ENCODE measurements at places on chromosomes 5 and 9.

DNA sequence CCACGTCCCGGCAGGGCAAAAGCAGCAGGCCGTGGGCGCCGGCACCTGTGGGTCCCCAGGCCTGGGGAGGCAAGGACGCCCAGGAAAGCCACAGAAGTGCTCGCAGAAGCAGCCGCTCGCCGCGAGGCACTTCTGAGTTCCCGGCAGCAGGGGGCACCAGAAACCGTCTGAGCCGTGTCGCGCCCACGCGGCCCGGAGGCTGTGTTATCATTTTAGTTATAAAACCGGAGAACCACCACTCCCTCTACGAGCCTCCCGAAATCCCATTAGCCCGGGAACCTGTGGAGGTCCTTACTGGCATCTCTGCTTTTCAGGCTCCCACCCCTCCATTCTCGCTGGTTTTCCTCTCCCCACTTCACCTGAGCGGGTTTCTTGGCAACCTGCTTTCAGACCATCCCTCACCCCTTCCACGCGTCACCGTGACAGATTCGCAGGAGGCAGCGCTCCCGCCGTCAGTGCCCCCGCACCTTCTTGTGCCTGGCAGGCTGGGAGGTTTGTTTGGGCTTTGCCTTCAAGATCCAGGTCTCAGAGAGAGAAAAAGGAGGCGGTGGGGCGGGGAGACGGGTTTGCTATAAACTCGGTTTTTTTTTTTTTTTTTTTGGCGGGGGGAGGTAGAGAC lies 2.3 kb downstream of the GDNF start:
- DNase-seq: peak; percentile 54

GRCh38 chr9:72315510-72316311 lies 49.3 kb downstream of the ZFAND5 start:
- DNase-seq: no peak

- no peak for DNase-seq
Measured at GRCh38 chr5:39167141-39167971, 52.0 kb downstream of the FYB1 start.

- DNase-seq: no peak
Measured at GRCh38 chr9:123416176-123416575, 60.2 kb downstream of the CRB2 start.

- DNase-seq: no peak
Measured at GRCh38 chr5:77425420-77425819, 66.7 kb downstream of the WDR41 start.

GRCh38 chr9:130971294-130971849 lies 32.3 kb upstream of the FIBCD1 start:
- no peak for DNase-seq

- DNase-seq: no peak
Measured at GRCh38 chr9:102178811-102179210, 440.4 kb upstream of the GRIN3A start.

- no peak for DNase-seq
Measured at GRCh38 chr5:2891781-2892180, 140.3 kb upstream of the IRX2 start.

- DNase-seq: no peak
Measured at GRCh38 chr9:75019022-75019421, 9.1 kb downstream of the CARNMT1 start.

DNA sequence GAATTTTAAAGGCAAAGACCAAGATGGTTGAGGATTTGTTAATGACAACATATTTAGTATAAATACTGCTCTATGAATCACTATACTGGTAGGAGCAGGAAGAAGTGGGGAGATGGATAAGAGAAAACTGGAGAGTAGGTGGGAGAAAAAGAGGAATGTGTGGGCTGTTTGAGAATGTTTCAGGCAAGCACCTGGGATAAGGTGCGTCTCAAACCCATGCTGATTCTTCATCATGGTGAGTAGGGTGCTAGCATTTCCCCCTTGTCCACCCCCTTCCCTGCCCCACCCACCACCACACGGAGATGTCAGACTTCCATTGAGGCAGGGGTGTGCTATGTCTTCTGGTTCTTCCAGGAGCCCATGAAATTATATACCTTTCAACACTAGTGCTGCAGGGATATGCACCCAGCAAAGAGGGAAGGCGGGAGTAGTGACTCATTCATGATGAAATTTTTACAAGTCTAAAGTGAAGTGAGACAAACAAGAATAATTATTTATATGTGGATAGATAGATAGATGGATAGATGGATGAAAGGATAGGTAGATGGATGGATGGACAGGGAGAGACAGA lies 54.3 kb downstream of the MTX3 start:
- DNase-seq: no peak

DNA sequence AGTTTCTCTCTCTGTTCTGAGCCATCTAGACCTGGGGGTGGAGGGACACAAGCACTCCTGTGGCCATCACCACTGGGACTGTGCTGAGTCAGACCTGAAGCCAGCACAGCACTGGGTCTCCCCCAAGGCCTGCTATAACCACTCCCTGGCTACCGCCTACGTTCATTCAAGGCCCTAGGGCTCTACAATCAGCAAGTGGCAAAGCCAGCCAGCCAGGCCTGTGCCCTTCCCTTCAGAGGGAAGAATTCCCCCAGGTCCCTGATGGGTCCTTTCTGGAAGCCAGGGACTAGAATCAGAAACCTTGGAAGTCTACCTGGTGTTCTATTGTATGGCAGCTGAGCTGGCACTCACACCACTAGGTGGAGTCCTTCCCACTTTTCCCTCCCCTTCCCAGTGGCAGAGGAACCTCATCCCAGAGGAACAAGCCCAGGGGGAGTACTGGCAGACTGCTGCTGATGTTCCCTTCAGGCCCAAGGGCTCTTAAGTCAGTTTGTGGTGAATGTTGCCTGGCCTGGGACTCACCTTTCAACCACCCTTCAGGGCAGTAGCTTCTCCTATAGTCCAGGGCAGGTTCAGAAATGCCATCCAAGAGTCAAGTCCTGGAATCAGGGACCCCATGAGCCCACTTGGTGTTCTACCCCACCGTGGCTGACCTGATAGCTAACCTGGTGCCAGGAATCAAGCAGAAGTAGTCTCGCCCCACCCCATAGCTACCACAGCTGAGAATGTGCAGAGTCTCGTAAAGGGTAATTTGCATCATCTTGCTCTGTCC lies 20.0 kb downstream of the JMY start:
- DNase-seq: peak; percentile 18

DNA sequence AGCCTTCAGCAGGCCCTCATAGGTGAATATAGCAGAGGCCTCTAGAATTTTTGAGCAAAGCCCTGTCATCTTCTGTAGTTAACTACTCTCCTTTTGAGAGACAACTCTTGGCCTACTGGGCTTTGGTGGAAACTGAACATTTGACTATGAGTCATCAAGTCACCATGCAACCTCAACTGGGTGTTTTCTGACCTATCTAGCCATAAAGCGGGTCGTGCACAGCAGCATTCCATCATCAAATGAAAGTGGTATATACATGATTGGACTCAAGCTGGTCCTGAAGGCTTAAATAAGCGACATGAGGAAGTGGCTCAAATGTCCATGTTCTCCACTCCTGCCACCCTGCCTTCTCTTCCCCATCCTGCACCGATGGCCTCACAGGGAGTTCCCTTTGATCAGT lies 1115.5 kb downstream of the TAF11L14 start:
- DNase-seq: no peak

DNA sequence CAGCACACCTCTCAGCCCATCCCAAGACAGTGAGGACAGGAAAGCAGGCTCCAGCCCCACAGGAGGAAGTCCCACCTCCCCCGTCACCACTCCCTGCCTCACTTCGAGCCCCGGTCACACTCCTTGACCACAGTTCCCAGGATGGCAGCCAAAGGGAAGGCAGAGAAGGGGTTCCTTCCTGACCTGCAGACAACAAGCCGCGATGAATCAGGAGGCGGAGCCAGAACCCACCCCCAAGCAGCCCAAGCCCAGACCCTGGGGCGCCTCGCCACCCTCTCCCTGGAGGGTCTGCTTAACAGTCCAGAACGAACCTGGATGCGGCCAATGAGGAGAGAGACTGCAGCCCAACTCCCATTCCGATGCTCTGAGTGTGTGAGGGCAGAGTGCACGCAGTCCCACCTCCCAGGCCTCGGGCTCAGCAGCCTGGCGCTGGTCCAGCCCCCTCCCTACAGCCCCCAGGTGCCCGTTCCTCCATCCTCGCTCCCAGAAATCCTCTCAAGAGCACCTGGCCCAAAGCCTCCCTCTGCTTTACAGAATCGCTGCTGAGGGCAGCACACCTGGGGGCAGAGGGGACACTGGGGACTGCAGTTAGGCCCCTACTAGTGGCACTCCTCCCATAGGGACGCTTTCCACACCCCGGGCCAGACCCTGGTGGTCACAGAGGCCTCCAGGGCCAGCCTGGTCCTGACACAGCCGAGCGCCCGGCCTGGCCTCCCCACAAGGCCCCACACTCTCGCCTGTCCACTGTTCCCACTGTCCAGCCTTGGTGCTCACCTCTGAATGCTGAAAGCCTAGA lies 69.6 kb upstream of the LRRTM2 start:
- no peak for DNase-seq

DNA sequence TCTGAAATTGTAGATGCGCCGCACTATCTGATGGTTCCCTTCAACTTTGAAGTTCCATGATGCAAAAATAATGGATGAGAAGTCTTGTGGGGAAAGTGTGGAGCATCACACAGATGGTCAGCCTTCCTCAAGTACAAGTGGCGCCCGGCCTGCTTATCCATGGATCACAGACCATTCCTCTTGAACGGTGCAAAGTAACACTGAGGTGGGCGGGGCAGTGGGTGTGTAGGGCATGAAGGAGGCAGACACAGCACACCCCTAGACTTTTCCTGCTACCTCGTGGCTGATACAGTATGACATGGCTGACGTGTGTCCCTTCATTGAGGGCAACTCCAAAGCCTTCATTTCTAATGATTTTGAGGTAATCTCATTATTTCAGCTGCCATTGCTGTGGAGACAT lies 2.5 kb upstream of the GNG10 start:
- no peak for DNase-seq

DNA sequence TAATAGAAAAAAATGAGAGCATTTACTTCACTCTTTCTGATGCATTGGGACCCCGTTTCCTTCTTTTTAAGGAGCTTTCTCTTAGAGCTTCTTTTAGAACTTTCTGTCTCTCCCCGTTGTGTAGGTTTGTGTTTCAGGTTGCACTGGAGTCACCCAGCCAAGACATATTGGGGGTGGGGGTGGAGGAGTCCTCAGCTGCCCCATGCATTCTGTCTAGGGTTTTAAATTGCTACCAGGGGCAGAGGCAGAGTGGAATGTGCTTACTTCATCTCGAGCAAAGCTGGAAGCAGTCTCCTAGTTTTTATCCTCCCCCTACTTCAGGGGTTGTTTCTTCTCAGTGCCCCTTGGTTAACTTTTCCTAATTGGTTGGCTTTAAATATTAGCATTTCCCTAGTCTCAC lies 9.4 kb downstream of the OR2K2 start:
- no peak for DNase-seq

DNA sequence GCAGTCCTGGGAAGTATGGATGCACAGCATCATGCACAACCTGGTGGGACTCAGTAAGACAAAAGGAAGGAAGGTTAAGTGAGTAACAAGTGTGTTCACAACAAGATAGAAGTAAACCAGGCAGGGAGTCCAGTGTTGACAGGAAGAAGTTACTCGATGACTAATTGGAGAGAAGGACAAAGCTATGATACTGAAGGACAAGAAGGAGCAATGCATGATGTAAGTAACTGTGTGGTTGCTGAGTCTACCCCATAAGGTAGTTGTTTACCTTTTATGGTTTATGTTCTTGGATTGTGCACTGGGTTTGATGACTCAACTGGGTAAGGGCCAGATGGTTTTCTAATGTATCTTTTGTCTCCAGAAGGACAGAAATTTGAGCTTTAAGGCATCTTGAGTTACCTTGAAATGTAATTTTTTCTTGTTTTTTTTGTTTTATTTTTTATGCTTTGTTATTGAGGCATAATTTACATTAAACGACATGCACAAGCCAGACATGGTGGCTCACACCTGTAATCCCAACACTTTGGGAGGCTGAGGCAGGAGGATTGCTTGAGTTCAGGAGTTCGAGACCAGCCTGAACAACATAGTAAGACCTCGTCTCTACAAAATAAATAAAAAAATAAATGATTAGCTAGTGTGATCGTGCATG lies 89.2 kb upstream of the CAST start:
- DNase-seq: no peak

DNA sequence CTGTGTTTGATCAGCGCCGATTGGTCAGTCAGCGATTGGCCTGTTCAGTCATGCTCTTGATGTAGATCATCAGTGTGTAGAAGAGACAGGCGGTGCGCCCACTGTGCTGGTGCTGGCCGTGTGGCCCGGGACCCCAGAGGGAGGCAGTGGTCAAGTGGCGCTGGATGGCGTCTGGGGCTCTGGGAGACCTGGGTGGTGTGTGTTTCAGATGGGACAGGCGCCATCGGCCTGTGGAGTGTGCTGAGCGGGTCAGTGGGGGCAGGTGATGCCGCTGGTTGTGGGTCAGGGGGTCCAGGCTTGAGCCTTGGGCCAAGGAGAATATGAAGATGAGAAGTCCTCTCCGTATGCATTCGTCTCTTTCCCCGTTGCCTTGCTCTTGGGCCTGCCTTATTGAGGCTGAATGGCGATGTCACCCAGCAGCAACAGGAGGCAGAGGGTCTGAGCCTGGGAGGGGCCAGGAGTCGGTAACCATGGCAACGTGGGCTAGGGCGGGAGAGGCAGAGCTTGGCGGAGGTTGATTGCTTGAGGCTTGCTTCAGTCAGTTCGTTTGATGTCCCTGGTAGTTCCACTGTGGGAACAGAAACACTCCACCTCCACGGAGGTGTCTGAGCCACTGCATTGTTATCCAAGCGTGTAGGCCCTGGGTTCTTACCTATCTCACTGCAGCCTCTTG lies 117.8 kb upstream of the CACNA1B start:
- DNase-seq: no peak

DNA sequence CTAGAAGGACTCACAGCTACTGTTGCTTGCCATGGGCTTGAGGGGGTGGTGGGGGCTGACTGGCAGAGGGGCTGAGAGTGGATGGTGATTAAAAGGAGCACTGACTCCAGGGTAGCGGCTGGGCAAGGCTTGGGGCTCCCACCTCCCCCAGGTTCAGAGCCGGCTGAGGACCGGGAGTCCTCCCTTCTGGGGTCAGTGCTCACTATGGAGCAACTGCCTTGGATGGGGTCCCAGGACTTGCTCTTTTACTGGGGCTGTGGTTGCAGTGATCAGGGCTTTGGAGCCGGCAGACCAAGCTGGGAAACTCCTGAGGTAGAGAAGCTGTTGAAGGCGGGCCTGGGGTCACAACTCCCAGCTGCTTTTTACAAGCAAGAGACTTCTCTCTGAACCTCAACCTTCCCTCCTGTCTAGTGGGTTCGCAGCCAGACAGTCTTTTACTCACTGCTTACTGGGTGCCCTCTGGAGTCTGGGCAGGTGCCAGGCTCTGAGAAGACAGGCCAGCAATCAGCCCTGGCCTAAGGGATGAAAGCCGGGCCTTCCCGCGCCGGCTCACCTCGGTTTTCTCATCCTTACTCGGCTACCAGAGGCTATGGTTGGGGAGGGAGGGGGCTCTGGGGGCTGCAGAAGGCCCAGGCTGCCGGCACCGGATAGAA lies 795 bp upstream of the ASS1 start:
- no peak for DNase-seq

GRCh38 chr5:147819261-147819770 lies 12.2 kb downstream of the SPINK1 start:
- no peak for DNase-seq
